ENCODE measurements at places on chromosomes 2 and 18. TPM values are rescaled to one million over a fixed set of nuclear protein-coding genes. Genes with fewer than 3 reads are reported as not detected.
A peak's percentile ranks its signal among the peaks of the same experiment; 100 is the strongest.

DNA sequence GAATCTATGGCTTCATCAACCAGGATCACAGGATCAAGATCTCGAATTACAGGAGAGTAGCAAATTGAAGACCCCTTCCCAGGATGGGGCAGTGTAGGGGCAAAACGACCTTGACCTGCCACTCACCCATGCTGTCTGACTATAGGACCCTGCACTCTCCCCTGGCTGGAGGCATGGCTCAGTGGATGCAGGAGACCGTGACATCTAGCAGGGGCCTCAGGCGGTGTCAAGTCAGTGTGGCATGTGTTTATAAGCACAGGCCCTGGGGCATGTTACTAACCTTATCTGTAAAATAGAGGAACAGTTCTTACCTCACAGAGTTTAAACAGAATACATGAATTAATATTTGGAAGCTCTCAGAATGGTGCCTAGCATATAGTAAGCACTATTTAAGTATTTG, 3.5 kb downstream of the HAAO start:
- DNase-seq = no peak

- no peak for DNase-seq
Observed at GRCh38 chr2:228697456-228697855, 516.0 kb upstream of the SPHKAP start.

GRCh38 chr18:49884465-49884864, 71.1 kb upstream of the ACAA2 start:
- DNase-seq = no peak

Gene TAF1B
- total RNA-seq = 25.4 TPM

DNA sequence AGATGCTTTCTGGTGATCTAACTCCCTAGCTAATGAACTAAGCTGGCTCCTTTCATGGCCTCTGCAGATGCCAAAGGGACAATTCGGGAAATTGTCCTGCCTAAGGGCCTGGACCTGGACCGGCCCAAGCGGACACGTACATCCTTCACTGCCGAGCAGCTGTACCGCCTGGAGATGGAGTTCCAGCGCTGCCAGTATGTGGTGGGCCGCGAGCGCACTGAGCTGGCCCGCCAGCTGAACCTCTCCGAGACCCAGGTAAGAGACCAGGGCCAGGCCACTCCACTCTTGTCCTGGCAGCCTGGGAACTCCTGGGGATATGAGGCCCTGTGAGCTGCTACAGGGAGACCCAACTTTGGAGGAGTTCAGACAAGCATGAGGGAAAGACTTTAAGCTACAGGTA, 14.7 kb upstream of the ATP6V1B1 start:
- DNase-seq = no peak

Gene CCDC148
- 0.51 TPM for total RNA-seq

Gene DSG2
- total RNA-seq = 144 TPM

Gene GPR39
- total RNA-seq = 10.5 TPM

DNA sequence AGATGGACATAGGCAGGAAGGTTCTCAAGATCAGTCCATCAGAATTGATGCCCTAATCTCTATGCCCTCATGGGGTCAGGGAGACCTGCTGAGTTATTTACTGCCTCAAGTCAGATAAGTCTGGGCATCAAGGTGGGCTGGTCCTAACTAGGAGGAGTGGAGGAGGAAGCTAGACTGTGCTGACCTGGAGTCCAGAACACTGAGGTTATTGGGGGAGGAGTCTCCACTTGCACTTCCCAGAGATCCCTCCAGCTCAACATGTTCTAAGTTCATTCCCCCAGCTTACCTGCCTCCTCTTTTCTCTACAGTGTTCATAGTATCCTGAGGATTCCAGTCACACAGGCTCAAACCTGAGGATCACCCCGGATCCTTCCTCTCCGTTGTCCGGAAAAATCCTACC, 19.3 kb downstream of the EVA1A start:
- DNase-seq = no peak

DNA sequence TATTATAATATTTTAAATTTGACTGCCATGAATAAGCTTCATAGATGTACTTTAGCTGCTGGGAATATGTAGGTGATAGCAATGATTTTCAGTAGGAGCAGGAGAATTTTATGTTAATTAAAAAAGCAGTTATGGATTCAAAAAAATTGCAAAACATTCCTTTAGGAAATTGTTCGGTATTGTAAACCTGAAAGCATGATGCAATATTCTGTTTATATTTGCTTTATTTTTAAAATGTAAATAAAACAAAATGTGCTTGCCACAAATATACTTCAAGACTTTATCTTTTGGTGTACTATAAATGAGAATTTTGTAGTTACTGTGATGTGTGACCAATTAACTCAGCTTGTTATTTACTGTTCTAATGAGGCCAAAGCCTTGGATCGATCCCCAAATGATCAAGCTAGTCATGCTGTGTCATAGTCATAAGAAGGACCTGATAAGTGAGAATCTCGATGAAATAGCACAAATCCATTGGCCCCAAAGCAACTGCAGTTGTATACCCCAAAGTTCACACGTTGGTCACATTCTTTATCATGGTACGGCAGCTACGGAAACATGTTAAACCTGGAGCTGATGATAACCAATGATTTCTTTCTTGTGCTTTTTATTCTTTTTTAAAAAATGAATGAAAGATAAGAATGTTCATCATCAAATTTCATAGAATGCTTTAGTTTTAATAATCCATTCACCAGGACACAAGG, 23.6 kb upstream of the ATIC start:
- DNase-seq = no peak

- no peak for DNase-seq
Observed at GRCh38 chr2:202749477-202749876, 114.7 kb downstream of the FAM117B start.

GRCh38 chr2:237717366-237718276, 81.0 kb upstream of the RBM44 start:
- DNase-seq = peak; percentile 48

Gene LIMS2
- total RNA-seq = 0.17 TPM

GRCh38 chr2:203787979-203788378, 79.6 kb upstream of the CTLA4 start:
- DNase-seq = no peak

GRCh38 chr2:227864161-227864756, 7.2 kb upstream of the DAW1 start:
- DNase-seq = no peak

Gene B3GNT7
- 0.10 TPM for total RNA-seq

Gene HOXD10
- not detected for total RNA-seq

DNA sequence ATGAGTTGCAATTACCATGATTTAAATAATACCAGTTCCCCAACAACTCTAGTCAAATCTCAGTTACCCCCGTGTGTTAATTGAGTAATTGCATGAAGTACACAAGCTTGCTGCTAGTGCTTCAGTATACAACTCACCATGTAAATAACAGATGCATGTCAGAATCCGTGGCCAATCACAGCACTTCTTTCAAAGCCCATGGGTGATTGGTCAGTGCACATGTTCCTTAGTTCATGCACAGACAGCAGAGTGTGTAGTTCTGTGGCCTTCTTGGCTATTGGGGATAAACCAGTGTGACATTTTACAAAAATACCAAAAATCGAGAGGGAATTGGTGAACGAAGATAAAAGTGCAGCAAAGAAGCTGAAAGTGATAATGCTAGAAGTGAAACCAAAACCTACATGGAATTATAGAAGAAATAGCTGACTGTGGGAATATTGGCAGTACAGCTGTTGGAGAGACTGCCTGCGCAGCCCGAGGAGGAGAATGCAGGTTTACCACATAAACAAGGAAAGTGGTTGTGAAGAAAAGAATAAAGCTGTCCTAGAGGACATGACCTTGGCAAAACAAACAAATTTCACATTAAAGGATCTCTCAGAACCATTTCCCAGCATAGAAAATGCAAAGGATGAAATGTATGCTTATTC, 59.4 kb downstream of the NEDD4L start:
- DNase-seq = no peak

DNA sequence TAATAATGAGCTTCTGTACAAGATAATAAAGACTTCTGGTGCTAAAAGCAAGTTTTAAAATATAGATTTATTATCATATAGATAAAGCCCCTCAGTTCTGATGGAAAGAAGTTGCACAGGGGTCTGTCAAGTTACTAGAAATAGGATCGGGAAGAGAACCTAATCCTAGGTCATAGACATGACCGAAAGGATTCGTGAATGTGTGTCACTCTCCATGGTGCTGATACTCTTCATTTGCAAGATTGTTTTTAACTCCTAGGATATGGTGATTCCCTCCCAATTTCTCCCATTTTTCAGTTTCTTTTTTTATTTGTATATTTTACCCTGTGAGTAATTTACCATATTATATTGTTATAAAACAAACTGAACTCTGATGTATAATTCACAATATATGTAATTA, 58.9 kb upstream of the CTNNA2 start:
- DNase-seq = no peak

Gene SOX11
- total RNA-seq = 3.4 TPM

Gene CDH2
- total RNA-seq = 0.25 TPM

Gene WDSUB1
- total RNA-seq = 5.7 TPM

Gene ALPG
- total RNA-seq = not detected

Gene KIF5C
- 0.07 TPM for total RNA-seq

- no peak for DNase-seq
Observed at GRCh38 chr2:152453129-152453911, 118.3 kb downstream of the FMNL2 start.

- no peak for DNase-seq
Observed at GRCh38 chr2:226836548-226836885, 663 bp downstream of the RHBDD1 start.

DNA sequence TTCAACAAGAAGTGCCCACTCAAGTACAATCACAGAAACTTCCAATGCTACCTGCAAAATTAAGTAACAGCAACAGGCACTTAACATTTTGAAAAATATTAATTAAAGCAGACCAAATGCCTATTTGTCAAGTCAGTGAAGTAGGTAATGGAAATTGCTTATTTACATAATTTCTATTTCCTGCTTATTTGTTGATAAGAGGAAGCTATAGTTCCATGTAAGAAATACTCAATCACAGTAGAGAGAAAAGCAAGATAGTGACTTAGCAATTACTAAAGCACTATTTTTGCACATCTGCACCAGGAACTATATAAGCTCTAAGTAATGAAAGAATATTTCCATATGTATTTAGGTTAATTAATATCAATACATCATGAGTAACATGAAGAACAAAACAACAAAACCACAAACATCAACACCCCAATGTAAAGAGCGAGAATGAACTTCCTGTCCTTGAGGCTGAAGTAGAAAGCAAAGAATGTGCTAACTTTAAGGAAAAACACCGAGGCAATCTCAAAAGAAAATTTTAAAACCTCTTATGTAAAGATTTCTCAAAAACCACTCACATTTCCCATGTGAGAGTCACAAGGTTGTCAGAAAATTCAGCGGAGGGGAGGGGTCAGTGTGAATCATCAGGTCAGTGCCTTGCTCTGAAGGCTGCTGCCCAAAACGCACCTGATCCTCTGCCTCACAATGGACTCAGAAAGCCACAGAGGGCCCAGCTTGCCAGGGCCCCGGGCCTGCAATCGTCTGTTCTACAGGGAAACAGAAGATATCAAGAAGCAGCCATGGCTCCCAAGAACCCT, 12.5 kb downstream of the NPC1 start:
- DNase-seq = no peak

DNA sequence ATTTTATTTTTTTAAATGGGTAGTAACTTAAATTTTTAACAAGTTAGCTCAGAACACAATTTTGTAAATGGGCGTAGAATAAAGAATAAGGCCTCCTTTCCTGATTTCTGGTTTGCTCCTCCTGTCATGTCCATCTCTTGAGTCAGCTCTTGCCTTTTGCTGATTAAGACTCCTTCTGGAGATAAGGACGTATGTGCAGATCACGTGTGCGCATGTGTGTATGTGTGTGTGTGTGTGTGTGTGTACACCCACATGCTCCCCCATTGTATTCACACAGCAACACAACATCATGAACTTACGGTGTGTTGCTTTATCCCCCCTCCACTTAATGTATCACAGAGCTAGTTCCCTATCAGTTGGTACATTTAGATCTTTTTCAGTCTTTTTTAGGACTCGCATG, 182.9 kb downstream of the PRKCE start:
- DNase-seq = no peak

GRCh38 chr18:44564922-44565321, 115.8 kb upstream of the SETBP1 start:
- DNase-seq = peak; percentile 62

- DNase-seq = no peak
Observed at GRCh38 chr2:133517876-133518275, 50.4 kb downstream of the NCKAP5 start.

DNA sequence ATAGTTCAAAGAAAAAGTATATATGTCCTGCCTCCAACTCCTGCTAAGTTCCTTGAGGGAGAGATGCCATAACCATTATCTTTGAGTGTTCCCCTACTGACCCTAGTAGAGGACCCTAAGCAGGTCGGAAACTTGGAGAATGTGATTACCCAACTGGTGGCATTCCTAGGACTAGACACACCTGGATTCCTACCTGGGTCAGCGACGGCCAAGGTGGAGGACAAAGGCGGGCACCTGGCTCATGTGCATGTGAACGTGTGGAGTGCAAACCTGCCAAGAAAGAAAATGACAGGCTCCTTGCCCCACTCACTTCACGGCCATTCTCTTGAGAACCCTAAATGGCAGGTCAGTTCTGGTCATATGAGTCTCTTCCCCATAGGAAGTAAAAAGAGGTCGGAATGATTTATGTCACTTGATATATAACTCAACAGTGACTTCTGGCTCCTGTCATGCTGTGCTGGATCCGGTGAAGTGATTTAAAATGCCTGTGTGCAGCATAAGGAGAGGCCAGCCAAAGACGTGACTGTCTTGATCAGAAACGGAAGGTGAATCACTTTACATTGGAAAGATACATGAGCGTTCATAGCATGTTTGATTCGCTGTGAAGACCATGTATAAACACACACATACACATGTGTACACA, 371.6 kb downstream of the EIPR1 start:
- DNase-seq = no peak

GRCh38 chr2:162581959-162582798, 238.2 kb downstream of the GCA start:
- DNase-seq = no peak

Gene CCDC68
- total RNA-seq = 3.9 TPM

Gene NDC80
- total RNA-seq = 34.1 TPM

- no peak for DNase-seq
Observed at GRCh38 chr2:213087040-213087439, 64.4 kb downstream of the IKZF2 start.

DNA sequence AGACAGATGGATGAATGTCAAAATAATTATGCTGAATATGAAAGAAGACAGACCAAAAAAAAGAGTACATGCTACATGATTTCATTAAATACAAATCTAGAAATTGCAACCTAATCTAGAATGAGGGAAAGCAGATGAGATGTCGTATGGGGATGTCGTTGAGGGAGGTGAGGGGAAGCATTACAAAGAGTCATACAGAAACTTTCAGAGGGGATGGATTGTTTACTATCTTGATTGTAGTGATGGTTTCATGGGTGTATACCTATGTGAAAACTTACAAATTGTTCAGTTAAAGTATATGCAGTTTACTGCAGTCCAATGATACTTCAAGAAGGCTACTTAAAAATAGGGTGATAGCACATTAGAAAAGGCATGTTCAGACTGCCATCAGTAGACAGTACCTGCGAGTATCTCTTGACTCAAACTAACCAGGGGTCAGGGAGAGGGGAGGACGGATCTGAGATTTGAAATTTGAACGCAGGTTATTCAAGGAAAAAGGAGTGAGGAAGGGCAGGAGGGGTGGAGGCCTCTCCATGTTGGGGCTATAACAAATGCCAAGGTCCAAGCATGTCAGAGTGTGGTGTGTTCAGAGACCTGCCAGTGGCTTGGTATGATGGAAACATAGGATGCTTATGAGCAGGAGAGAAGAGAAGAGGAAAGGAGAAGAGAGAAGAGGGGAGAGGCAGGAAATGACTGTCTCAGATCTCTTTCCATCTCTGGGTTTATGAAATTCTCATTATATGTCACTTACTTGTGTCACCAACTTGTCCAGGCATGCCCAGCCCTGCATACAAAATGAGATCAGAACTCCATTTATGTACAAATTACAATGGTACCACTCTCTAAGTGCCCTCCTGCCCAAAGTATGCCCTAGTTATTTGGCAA, 257.3 kb upstream of the CXCR4 start:
- peak; percentile 52 for DNase-seq
